ENCODE measurements at places on chromosomes 12 and 14. TPM values are rescaled to one million over a fixed set of nuclear protein-coding genes. Genes with fewer than 3 reads are reported as not detected.

TRIM9 gene
- total RNA-seq = 2.7 TPM

KCNA1 gene
- total RNA-seq = 0.54 TPM

LRP1-AS gene
- total RNA-seq = not detected

CFAP251 gene
- total RNA-seq = 4.2 TPM

MORN3 gene
- 1.0 TPM for total RNA-seq

GCH1 gene
- 6.9 TPM for total RNA-seq

NAV3 gene
- total RNA-seq = 10.6 TPM
